Activated CD4-positive, alpha-beta T cell treated with anti-CD3 and anti-CD28 coated beads, Interleukin-2, amount 10 ng/mL, durations not matched to agents 24 days and 14 days (primary cell): ENCODE measurements at places on chromosomes 16 and 17. TPM values are rescaled to one million over a fixed set of nuclear protein-coding genes. Genes with fewer than 3 reads are reported as not detected.

The HBQ1 gene
- 0.69 and 1.6 TPM in 2 replicates for total RNA-seq

The AURKB gene
- 92.3 and 101 TPM in 2 replicates for total RNA-seq

The COX6A2 gene
- not detected in 2 replicates for total RNA-seq

The TBC1D3E gene
- not detected in 2 replicates for total RNA-seq

The DNAI2 gene
- 0.09 and 0.26 TPM in 2 replicates for total RNA-seq
